ENCODE measurements at places on chromosomes 11 and 22.

DNA sequence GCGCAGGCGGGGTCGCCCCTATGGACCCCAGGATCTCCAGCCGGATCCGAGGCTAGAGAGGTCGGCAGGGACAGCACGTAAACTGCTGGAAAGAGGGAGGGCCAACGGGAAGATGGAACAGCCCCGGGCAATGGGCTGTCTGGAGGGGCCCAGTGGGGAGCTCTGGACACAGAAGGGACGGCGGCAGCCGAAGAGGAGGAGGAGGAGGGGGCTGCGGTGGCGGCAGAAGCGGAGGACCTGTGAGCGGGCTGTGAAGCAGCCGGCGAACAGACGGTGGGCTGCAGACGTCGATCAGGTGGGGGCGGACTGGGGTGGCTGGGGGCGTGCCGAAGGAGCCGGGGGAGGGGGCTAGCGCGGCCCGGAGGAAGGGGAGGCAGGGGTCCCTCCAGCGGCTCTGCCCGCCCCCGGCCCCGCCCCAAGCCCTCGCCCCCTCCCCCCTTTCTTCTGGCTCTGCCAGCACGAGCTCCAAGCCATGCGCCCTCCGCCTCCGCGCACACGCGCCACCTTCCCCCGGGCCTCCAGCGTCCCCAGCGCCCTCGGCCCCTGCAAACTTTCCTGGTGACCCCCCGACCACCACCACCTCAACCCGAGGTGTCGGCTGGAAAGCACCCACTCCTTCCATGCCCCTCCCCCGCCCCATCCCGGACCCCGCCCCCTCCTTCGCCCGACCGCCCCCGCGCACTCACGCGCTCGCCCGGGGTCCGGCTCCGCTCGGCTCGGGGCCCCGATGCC is 432 bp downstream of the TNKS1BP1 start:
- DNase-seq = no peak

GRCh38 chr11:34606326-34607120 is 14.4 kb upstream of the EHF start:
- DNase-seq = no peak

DNA sequence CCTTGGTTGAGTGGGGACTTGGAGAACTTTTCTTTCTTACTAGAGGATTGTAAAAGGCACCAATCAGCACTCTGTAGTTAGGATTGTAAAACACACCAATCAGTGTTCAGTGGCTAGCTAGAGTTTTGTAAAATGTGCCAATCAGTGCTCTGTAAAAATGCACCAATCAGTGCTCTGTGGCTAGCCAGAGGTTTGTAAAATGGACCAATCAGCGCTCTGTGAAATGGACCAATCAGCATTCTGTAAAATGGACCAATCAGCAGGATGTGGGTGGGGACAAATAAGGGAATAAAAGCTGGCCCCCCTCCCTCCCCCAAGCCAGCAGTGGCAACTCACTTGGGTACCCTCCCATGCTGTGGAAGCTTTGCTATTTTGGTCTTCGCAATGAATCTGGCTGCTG is 5.5 kb upstream of the DRG1 start:
- DNase-seq = no peak

DNA sequence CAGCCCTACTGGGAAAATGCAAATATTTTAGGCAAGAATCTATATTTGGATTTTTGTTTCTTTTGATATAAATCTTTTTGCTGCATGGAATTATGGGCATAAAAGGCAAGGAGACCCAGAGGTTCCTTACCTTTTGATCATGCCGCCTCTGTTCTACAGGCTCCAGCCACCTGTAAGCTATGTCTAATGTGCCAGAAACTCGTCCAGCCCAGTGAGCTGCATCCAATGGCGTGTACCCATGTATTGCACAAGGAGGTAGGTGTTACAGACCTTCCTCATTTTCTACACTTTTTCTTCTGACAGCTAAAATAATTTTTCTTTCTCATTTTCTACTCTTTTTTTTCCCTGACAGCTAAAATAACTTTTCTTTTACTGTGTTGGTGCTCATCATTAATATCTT is 8.2 kb upstream of the BACE1-AS start:
- DNase-seq = no peak

DNA sequence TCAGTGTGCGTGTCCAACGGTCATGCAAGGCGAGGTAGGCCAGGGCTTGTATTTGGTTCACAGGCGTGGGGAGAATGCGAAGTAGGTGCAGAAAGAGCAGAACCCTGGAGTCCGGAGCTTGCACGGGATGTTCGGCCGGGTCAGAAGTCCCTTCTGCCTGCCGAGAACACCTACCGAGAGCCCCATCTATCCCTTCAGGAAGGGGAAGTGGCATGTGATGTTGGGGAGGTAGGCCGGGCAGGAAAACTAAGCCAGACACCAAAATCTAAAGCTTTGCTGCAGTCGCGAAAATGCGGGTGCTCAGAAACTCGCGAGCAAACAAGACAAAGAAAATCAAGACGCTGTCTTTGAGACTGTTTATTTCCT is 435 bp upstream of the TAF6L start:
- no peak for DNase-seq

DNA sequence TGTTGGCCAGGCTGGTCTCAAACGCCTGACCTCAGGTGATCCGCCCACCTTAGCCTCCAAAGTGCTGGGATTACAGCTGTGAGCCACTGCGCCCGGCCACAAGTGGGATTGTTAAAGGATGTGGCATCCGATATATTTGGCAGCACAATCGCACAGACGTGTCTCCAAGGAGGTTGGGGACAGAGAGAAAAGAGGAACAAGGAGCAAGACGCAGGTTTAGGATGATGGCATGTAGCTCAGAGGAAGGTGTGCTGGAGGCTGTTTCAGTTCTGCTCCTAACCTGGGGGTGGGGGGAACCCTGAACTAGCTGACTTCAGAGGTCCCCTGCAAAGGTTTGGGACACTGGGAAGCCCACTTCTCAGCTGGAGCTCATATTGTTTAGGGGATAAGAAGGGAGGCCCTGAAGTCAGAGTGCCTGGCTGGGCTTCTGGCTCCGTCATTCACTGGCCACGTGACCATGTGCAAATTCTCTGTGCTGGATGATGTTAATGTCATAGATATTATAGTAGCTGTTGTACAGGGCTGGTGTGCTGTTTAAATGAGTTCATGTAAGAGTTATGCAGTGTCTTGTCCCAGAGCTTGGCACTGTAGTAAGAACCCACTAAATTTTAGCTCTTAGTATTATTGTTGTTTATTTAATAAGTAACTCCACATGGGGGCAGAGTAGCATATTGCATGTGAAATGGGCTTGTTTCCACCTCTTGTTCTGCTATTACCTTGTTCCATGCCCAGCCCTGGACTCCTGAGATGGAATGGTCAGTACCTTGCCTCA is 129.7 kb downstream of the ST3GAL4 start:
- DNase-seq = no peak

DNA sequence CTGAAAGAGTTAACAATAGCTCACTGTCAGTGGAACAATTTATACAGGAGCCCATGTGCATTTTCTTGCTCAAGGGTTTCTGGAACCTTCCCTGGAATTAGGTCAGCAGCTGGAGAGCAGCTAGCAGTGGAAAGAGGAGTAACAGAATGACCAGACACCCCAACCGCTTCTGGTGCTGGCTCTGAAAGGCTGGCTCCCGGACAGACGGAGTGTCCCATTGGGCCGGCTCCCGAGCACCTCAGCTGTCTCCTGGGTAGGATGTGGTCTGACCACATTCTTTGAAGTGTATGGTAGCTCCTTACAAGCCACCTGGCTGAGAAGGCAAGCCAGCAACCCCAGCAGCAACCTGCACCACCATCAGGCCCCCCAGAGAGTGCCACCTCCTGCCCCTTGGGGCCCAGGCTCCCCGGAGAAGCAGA is 44.7 kb downstream of the ABTB2 start:
- DNase-seq = no peak

DNA sequence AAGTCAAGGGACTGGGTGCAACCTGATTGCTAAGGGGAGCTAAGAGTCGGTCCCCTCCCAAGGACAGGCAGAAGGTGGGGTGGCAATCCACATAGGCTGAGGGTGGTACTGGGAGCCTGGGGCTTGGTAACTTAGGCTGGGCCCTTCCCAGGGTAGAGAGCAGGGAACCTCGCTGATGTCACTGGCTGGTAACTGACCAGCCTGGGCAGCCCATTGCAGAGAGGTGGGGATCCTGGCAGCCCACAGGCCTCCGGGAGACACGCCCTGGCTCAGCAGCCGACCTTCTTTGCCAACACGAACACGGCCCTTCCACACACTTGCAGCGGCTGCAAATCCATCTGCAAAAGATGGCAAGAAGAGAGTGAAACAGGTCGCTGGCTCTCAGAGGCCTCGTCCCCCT is 25.4 kb downstream of the A4GALT start:
- no peak for DNase-seq

DNA sequence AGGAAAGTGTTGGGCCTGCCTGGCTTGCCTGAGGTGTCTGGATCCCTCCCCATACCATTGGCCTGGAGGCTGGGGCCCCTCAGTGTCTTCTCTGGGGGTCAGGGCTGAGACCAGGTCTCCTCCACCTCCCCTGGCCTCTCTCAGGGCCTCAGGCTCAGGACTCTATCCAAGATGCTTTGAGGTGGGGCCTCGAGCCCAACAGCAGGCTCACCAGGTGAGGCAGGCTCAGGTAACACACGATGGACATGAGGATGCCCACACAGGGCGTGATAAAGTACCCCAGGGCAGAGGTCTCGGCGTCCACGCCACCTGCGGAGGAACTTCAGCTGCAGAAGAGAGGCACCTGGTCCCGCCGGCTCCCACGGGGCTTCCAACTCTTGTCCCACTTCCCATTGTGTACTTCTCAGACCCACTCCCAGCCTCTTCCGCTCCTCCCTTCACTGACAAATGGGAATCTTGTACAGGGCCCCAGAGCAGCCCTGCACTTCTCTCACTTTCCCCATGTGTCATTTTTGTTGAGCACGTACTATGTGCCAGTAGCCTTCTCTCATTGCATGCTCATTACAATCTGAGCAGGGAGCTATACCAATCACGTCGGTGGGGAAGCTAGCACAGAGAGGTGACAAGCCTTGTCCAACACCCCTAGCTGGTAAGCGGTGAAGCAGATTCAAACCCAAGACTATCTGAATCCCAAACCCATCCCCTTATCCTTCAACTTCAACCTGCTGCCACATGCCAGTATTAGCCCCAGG is 3.8 kb downstream of the SLC29A2 start:
- no peak for DNase-seq

- no peak for DNase-seq
These were observed 437.8 kb upstream of the CCDC90B start for GRCh38 chr11:83723999-83724398.

DNA sequence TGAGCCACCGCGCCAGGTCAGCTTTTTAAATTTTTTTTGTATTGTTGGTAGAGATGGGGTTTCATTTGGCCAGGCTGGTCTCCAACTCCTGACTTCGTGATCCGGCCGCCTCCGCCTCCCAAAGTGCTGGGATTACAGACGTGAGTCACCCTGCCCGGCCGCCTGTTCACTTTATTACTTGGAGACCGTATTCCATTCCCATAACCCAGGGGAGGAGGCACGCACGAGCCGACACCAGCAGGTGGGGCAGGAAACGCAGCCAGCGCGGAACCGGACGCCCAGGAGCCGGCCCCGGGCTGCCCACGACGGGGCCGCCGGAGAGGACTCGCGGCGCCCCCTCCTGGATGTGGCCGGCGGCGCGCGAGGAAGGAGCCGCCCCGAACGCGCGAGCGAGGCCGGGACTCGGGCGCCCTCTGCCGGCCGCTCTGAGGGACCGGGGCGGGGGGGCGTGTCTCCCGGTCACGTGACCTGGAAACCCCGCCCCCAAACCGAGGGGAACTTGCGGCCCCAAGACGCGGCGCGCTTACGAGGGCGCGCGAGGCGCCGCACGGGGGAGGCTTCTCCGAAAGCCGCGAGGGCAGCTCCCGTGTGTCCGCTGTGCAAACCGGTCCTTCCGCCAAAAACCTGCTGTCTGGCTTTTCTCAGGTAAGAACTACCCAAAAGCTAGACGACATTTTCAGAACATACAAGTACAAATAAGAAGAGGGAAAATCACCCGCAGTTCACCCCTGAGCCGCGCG is 11.6 kb upstream of the RNH1 start:
- peak; percentile 75 for DNase-seq

DNA sequence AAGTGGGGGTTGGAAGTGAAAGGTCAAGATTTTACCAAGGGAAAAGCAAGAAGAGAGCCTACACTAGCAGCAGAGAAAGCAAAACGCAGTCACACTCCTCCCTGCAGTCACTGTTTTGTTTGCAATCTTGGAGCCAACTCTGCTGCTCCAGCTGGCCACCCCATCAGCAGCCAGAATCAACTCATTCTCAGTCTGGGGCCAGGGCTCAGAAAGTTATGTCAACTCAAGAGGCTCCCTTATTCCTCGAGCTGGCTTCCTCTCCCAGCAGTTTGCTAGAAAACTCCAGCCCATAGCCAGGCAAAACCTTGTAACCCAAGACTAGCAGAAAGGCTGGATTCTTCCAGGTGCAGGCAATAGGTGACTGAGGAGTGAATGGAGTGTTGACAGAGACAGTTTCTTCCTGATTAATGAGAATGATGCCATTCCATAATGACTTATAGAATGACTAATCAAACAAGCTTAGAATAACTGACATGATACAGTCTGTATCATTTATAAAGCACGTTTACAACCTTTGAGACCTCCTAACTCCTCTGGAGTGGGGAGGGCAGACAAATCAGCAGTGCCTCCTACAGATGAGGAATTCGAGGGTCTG is 53.4 kb downstream of the P4HA3 start:
- no peak for DNase-seq

DNA sequence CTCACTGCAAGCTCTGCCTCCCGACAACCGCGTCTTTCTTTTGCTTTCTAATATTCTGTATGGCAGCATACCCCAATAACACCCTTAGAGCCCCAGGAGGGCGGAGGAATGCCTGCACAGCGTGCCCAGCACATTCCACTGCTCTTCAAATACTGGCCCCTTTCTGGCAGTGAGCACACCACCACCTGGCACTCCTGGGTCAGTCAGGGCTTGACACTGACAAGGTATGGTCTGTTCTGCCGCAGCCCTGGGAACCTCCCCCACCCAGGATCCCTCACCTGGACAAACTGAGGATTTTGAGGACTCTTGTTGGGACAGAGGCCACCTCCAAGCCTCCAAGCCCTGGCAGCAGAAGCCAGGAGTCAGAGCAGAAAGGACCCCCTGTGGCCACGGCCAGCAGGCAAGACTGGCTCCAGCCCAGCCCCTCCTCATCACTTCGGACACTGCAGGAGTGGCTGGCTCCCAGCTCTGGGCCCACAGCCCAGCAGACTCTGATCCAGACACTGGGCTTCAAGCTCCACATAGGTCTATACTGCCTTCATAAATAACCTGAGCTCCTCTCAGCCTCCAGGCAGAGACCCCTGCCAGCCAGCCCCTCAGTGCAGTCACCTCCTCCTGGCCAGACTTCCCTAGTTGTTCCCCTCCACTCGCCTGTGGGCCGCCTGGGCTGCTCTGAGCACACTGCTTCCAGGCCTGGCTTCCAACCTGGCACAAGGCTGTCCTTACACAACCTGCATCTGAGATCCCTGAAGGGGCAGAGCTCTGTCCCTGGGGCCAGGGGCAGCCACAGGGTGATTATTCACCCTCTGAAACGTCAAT is 14.5 kb downstream of the CARS1 start:
- DNase-seq = no peak

All from CD4-positive, alpha-beta T cell treated with Interleukin-4 for 4 hours (primary cell).